Brain microvascular endothelial cell (primary cell): ENCODE measurements at places on chromosomes 3 and 15.

DNA sequence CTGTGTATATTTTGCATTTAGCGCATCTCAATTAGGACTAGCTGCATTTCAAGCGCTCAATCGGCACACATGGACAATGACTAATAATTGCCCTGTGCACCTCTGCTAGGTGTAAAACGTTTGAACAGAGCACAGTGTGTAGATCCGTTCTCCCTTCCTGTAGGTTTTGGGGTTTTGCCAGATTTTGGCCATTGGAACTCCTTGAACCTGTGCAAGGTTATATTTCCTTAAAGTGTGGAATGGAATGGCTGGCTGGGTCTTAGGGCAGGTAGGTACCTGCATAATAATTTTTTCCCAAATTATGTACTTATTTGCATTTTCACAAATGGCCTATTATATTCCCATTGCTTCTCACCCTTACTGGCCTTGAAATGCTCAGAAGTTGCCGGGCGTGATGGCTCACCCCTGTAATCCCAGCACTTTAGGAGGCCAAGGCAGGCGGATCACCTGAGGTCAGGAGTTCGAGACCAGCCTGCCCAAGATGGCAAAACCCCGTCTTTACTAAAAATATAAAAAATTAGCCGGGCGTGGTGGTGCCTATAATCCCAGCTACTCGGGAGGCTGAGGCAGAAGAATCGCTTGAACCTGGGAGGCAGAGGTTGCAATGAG lies 777 bp downstream of the RNU5B-1 start:
- DNase-seq: no peak

GRCh38 chr3:42473083-42473932 lies 29.1 kb upstream of the VIPR1 start:
- peak; percentile 73 for DNase-seq

- DNase-seq: no peak
These were observed 11.4 kb downstream of the PGPEP1L start for GRCh38 chr15:98996169-98996568.

GRCh38 chr3:9125278-9125951 lies 124.0 kb downstream of the SRGAP3 start:
- no peak for DNase-seq

GRCh38 chr3:194399874-194400411 lies 877 bp upstream of the GP5 start:
- no peak for DNase-seq

DNA sequence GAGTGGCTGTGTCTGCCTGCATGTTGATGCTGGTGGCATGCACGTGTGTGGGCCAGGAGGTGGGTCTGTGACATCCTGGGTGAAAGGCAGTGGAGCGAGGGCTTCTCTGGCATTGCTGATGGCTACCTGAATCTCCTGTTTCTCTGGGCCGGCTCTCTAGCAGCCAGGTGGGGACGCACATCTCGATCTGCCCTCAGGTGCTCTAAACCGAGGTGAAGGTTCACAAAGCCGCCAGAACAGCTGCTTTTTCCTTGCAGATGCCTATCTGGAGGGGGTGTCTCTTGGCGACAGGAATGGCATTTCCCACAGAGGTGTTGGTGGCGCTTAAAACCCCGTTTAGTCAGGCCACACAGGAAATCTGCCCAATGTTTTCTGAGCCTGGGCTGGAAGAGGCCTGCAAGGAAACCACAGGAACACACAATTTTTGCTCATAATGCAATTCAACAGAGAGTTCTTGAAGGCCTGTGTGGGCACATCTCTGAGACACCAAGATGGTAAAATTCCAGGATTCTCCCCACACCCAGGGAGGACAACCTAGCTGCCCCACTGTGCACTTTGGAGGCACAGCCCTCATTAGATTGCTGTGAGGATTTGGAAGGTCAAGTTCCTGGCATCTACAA lies 11.9 kb downstream of the TMEM158 start:
- DNase-seq: no peak

GRCh38 chr3:188779281-188779980 lies 392.3 kb upstream of the TPRG1 start:
- DNase-seq: no peak

DNA sequence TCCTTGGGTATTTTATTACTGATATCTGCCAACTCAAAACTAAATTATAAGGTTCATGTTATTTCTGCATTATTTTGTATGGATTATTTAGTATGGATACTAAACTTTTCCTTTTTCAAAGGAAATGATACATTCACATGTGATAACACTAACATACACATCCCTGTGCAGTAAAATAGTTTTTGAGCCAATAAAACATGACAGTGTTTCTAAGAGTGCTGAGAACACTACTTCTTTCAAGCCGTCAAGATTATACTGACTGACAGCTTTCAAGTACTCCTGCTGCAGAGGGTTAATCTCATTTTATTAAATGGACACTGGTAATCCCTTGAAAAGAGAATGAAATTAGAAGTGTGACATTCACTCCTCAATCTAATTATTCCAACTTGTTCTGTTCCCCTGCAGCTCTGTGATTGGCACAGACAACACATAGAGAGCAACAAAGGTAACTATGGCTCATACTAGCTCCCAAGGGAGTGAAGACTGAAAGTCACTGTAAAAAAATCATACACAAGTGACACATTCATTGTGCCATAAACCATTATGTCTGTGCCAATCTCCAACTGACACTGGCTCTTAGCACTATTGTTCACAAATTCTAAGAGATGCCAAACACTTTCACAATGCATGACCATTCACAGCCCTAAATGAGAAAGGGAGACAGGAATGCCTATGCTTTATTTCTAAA lies 468.6 kb downstream of the SHQ1 start:
- DNase-seq: no peak

GRCh38 chr3:99783011-99783573 lies 34.6 kb upstream of the CMSS1 start:
- peak; percentile 85 for DNase-seq

DNA sequence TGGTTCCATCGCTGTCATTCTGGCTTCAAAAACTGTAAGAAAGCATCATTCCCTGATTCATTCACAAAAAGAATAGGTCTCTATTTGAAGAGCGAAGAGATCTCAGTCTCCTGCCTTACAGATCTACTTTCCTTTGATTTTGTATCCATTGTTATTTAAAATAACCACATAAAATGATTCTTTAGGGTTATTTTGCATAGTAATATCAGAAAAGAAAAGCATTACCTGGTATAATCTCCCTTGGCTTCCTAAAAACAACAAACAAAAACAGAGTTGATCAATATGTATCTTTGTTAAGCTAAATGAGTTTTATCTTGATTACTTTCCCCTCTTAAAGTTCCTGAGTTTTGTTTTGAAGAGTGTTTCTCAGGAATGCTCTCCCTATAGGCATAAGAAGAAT lies 126.6 kb upstream of the LMOD3 start:
- DNase-seq: no peak

GRCh38 chr3:84074767-84075166 lies 884.0 kb upstream of the CADM2 start:
- DNase-seq: no peak

DNA sequence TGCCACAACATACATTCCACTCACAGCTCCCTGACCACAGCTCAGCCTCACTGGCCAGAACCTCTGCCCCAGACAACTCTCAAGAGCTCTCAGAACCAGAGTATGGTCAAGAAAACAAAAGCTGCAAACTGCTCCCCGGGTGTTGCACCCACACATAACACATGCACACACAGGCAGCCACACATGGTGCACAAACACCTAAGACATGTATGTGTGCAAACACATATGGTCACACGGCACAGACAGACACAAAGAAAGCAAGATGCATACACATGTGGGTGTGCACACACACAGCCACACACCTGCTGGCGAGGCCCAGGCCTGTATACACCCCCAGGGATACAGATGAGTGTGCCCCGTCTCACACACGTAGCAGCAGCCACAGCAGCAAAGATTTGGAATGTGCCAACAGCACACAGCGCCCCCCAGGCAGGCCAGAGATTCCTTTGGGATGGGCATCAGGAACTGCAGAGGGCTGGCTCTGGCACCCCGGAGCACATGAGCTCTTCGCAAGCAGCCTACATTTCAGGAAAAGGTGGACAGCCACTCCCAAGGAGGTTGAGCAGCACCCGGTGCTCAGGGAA lies 6.6 kb downstream of the KLF15 start:
- DNase-seq: no peak

- DNase-seq: no peak
These were observed 708.8 kb upstream of the CFAP20DC start for GRCh38 chr3:59758672-59759071.

DNA sequence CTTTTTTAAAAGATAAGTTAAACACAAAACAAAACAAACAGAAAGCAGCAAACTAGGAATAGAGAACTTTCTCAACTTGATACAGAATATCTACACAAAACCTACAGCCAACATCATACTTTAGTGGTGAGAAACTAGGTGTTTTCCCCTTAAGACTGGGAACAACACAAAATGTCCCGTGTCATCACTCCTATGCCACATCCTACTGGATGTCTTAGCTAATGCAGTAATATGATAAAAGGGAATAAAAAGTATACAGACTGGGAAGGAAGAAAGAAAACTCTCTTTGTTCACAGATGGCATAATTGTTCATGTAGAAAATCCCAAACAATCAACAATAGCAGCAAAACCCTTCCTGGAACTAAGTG lies 45.9 kb downstream of the TMEM45A start:
- no peak for DNase-seq

DNA sequence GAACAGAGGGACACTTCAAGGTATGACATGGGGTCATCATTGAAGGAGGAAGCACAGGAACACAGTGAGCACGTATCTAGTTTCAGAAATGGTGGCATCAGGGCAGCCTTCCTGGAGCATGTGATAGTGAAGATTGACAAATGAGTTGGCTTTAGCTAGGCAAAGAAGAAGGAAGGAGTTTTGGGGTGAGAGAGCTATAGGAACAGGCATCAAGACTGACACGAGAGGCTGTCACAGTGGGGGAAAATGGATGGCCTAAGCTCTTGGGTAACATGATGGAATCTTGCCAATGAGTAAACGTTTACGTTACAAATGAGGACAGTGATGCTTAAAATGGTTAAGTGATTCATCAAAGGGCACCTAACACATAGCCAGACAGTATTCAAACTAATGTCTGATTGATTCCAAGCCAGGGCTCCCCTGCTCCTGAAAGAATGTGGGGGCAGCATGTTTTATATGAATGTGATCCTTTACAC lies 23.1 kb upstream of the GPR171 start:
- peak; percentile 92 for DNase-seq

DNA sequence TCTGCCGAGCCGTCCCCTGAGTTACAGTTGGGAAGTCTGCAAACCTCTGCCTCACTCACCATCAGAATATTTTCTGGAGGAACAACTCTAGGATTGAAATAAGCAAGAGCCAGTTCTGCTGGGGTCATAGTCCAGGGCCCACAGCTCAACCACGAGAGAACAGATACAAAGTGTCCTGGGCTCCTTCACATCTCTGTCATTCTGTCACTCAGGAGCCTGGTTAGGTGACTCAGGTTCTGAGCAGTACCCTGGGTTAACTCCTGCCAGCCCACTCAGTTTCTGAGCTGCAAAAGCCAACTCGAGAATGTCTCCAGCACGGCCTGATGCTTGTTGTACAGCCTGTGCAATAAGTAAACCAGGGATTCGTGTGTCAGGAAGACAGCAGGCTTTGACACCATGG lies 155.7 kb downstream of the SLCO3A1 start:
- DNase-seq: no peak

DNA sequence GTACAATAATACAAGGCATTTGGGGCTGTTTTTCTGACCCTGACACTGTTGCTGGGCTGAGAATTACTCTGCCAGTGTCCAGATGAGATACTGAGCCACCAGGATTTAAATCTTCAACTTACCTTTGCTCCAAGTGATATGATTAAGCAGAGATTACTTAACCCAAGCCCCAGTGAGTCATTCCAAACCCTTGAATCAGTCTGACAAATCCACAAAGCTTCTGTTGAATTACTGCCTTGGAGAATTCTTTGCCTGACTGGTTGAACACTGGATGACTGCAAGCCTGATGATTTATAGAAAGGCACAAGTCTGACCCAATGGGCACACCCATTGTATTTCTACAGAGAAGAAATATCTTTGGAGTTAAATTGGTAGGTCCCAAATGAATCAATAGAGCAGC lies 88.2 kb upstream of the TSC22D2 start:
- peak; percentile 93 for DNase-seq

DNA sequence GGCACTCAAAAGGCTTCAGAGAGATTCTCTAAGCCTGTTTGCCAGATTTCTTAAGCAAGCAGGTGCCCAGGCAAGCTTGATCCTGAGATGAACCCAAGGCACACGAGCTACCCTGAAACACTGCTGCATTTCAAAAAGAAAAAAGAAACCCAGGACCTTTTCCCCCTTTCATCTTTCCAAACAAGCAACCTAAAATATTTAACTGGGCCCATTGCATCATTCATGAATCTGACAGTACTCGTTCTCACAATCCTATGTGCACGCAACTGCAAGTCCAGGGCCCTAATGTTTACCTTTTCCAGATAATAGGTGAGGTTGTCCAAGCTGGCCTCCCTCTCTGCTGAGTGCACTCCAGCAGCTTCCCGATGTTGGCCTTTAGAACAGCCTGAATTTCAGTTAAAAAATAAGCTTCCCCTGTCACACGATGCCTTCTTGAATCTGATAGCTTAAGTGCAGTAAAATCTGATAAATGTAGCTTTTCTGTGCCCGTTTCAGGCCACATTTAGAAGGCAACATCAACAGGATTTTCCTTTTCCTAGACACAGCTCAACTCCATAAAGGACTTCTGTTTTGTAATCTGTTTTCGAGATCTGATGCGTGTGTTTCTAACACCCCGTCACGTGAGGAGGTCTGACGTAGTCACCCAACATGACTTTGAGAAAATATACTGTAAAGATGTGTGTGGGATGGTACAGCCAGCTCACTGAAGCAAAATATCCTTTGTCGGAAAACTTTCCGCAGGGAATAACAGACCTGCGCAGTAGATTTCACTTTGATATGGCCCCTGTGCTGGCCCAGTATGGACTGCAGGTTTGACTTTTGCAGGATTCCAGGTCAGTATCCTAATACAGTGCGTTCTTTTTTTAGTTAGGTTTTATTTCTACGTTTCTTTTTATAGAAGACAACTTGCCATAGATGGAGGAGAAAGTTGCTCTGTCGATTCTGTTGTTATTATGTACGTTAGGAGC lies 55.1 kb upstream of the RASA2 start:
- DNase-seq: no peak
